Kidney (tissue), 22 donors: ENCODE measurements at places on chromosomes 6 and 20. TPM values are rescaled to one million over a fixed set of nuclear protein-coding genes. Genes with fewer than 3 reads are reported as not detected.
A peak's percentile ranks its signal among the peaks of the same experiment; 100 is the strongest.

Gene SLC35F1
- 0.28 TPM for polyA plus RNA-seq

Gene NKAPL
- 1.7 TPM for polyA plus RNA-seq

Gene UBD
- 16.9 TPM for polyA plus RNA-seq

Gene RPRD1B
- polyA plus RNA-seq, result 13.4 TPM

Gene KCNQ5
- not detected for polyA plus RNA-seq

DNA sequence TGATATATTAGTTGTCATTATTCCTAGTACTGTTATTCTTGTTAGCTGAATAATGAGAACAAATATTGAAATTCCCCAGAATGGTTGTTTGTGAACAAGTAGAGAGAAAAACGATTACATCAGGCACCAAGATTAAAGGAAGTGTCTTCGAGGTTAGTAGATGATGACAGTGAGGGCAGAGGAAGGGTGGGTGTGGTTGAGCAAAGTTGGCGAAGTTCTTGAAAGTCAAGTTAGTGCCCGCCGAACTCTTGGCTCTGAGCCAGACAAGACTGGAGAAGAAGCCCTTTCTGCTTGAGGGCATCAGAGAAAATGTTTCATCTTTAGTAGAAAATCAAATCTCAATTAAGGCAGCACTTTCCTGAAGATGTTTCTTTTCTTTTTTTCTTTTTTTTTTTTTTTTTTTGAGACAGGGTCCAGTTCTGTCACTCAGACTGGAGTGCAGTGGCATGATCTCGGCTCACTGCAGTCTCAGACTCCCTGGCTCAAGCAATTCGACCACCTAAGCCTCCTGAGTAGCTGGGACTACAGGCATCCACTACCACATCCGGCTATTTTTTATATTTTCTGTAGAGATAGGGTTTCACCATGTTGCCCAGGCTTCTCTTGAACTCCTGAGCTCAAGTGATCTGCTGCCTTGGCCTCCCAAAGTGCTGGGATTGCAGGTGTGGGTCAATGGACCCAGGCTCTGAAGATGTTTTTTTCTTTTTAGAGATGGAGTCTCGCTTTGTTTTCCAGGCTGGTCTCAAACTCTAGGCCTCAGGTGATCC is 77.1 kb downstream of the SGK1 start:
- no peak overlapping the region for H3K4me3 ChIP-seq
- no peak overlapping the region for H3K27ac ChIP-seq
- no peak for DNase-seq
- no peaks in the 10 kb centered on the region for H3K27me3 ChIP-seq
- no peaks in the 10 kb centered on the region for H3K4me1 ChIP-seq
- H3K36me3 ChIP-seq, result no peaks in the 10 kb centered on the region

DNA sequence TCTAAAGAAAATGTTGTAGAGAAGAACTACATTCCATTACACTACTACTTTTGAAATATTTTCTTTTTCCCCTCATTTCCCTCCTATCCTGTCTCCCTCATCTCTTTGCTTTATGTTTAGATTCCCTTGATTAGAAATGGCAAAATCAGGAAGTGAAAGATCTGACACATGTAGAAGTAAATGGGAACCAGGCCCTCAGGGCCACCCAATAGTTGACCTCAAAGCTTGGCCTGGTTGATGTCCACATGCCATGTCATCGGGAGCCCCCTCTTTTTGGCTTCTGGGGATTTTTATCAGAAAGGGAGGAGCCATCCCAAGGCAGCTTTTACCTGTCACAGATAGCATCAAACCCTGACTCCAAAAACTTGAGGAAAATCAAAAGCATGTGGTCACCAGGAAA is 168.3 kb upstream of the ECI2 start:
- no peaks in the 10 kb centered on the region for H3K4me1 ChIP-seq
- no peak for DNase-seq
- H3K27me3 ChIP-seq, result no peaks in the 10 kb centered on the region
- H3K4me3 ChIP-seq, result no peak overlapping the region

DNA sequence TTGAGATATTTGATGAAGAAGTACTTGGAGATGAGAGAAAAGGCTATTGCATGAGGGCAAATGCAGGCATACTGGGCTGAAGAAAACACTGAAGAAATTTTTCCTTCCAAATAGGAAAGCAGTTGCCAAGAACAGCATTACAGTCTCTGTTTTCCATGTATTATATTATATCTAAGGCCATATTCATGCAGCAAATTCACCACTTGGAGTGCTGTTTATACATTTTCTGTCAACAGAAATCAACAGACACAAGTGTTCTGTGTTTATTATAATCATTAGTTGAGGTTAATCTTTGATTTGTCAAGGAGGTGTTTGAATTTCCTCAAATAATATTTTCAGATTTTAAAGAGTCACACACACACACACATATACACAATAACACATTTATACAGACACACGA is 268.8 kb upstream of the PLCB4 start:
- H3K27me3 ChIP-seq, result no peaks in the 10 kb centered on the region
- no peak for DNase-seq
- no peaks in the 10 kb centered on the region for H3K36me3 ChIP-seq
- H3K4me1 ChIP-seq, result no peaks in the 10 kb centered on the region

GRCh38 chr6:30515944-30516753 is 26.8 kb downstream of the HLA-E start:
- no peaks in the 10 kb centered on the region for H3K27me3 ChIP-seq
- H3K4me3 ChIP-seq, result peak overlapping the region; percentile 80
- no peaks in the 10 kb centered on the region for H3K4me1 ChIP-seq
- no peaks in the 10 kb centered on the region for H3K36me3 ChIP-seq
- peak; percentile 89 for DNase-seq

GRCh38 chr6:36752886-36753506 is 55.4 kb downstream of the RAB44 start:
- H3K4me1 ChIP-seq, result no peaks in the 10 kb centered on the region
- no peaks in the 10 kb centered on the region for H3K36me3 ChIP-seq
- H3K27ac ChIP-seq, result no peak overlapping the region

- H3K27me3 ChIP-seq, result no peaks in the 10 kb centered on the region
- no peak for DNase-seq
- H3K27ac ChIP-seq, result no peak overlapping the region
- H3K4me1 ChIP-seq, result no peaks in the 10 kb centered on the region
- no peaks in the 10 kb centered on the region for H3K36me3 ChIP-seq
Observed at GRCh38 chr20:59771506-59772372, 161.7 kb downstream of the SYCP2 start.

DNA sequence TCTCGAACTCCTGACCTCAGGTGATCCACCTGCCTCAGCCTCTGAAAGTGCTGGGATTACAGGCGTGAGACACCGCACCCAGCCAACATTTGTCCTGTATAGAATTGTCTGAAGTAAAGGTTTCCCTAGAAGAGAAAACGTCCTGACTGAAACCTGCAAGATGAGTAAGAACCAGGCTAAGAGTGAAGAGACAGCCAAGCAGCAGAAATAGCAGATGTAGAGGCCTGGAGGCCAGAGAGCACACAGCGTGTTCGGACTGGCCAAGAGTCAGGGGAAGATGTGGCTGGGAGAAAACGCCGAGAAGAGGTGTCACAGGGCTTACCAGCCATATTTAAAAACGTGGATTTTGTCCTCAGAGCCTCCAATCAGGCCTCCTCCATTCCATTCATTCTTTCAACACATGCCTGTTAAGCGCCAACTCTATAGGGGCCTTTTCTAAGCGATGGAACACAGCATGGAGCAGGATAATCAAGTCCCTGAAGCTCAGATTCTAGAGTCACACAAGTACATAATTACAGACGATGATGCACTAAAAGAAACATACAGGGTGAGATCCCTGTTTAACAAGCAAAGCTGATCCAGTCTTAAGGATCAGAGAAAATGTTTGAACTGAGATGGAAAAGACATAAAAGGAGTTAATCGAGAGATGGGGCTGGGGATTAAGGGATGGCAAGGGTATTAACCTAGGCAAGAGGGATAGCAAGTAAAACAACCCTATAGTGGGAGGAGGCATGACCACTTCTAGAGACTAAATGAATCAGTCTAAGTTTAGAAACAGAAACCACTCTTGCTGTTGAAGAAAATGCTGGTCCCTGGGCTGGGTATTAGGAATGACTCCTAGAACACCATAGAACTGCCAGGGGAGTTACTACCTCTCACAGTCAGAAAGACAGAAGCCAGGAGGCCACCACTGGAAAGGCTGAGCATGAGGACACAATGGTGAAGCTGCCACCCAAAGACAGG is 4.8 kb downstream of the ZCCHC3 start:
- no peak overlapping the region for H3K4me3 ChIP-seq
- no peaks in the 10 kb centered on the region for H3K36me3 ChIP-seq
- DNase-seq, result no peak
- H3K27me3 ChIP-seq, result no peaks in the 10 kb centered on the region
- H3K4me1 ChIP-seq, result peaks cover 7% of the 10 kb centered on the region

GRCh38 chr20:2236256-2236655 is 59.5 kb upstream of the TGM3 start:
- H3K27ac ChIP-seq, result no peak overlapping the region
- no peaks in the 10 kb centered on the region for H3K27me3 ChIP-seq
- no peaks in the 10 kb centered on the region for H3K4me1 ChIP-seq
- no peak for DNase-seq
- no peak overlapping the region for H3K4me3 ChIP-seq
- no peaks in the 10 kb centered on the region for H3K36me3 ChIP-seq

DNA sequence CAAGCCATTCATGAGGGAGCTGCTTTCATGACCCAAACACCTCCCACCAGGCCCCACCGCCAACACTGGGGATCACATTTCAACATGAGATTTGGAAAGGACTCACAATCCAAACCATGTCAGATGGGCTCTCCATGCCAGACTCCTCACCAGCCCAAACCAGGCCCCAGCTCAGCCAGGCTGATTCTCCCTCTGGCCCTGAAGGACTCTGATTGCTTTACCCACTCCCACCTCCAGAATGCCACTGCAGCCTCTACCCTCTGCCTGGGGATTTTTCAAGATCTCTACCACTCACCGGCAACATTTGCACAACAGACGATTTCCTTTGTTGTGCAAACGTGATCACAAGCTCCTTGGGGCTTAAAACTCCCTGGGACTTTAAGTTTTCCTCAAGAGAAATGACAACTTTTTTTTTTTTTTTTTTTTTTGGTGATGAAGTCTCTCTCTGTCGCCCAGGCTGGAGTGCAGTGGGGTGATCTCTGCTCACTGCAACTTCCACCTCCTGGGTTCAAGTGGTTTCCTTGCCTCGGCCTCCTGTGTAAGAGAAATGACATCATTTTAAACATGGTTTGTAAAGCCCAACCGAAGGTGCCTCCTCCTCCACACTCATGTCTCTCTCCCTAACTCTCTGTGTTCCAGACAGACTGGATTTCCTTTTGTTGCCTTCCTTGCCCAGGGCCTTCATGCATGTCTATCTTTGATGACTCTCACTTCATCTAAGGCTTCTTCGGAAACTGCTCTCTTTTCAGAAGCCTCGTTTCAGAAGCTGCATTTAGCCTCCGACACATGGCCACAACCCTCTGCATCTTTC is 147.0 kb downstream of the CDH26 start:
- no peak overlapping the region for H3K4me3 ChIP-seq
- no peak for DNase-seq
- no peaks in the 10 kb centered on the region for H3K36me3 ChIP-seq
- no peak overlapping the region for H3K27ac ChIP-seq
- H3K27me3 ChIP-seq, result no peaks in the 10 kb centered on the region
- no peaks in the 10 kb centered on the region for H3K4me1 ChIP-seq

GRCh38 chr20:63167918-63168520 is 47.9 kb downstream of the YTHDF1 start:
- no peak for DNase-seq
- H3K4me1 ChIP-seq, result no peaks in the 10 kb centered on the region
- no peaks in the 10 kb centered on the region for H3K27me3 ChIP-seq
- H3K4me3 ChIP-seq, result no peak overlapping the region

DNA sequence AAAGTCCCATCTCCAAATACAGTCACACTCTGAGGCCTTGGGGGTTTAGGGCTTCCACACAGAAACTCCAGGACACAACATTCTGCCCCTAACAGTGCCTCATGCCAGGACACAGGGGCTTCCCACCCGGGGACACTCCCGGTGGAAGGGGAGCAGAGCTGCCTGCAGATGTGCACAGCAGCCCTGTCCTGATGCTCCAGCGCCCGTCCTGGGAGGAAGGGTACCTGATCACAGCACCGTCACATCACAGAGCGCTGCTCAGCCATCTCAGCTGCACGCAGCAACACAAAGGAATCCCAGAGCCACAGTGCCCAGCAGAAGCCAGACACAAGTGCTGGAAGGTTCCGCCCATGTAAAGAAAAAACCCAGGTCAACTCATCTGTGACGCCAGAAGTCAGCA is 156.7 kb downstream of the TAF4 start:
- H3K4me1 ChIP-seq, result no peaks in the 10 kb centered on the region
- H3K4me3 ChIP-seq, result no peak overlapping the region
- H3K36me3 ChIP-seq, result no peaks in the 10 kb centered on the region
- peak; percentile 46 for DNase-seq

DNA sequence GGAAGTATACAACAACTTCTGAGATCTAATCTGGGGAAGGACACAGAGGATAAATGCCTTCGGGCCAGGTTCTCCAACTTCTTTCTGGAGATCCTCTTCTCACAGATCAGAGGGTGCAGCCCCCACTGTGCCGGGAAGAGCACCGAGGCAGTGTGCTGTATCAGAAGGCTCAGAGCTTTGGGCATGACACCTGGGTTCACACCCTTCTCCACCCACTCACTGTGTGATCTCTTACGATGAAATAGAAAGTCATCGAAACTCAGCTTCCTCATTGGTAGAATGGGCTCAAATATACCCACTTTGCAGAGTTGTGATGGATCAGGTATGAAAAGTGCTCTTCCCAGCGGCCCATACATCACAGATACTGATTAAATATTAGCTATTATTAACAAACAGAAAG is 347.5 kb upstream of the SOX4 start:
- DNase-seq, result no peak
- H3K4me3 ChIP-seq, result no peak overlapping the region
- H3K27me3 ChIP-seq, result no peaks in the 10 kb centered on the region
- no peaks in the 10 kb centered on the region for H3K36me3 ChIP-seq
